NCI-H1092 (cell line): ENCODE measurements at places on chromosomes 2 and 18.

- DNase-seq, result no peak
Measured at GRCh38 chr18:62981566-62981965, 266.2 kb downstream of the PHLPP1 start.

DNA sequence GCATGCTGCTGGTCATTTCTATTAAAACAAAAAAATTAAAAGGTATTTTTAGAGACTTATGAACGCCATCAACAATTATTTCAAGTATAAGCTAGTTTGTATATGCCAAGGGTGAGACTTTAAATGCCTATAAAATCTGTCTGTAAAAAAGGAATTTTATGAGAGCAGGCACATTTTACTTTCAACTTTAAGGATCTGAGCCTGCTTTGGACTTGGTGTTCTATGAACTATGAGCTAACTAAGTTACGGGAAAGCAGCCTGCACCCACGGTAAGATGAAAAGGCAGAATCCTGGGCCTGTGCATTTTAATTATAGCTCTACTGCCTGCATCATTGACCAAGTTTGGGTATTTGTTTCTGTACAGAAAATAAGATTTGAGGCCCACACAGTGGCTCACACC is 95.4 kb downstream of the PLEKHM3 start:
- no peak for DNase-seq

GRCh38 chr2:69087912-69088240 is 74.9 kb downstream of the ANTXR1 start:
- DNase-seq, result no peak

- DNase-seq, result no peak
Measured at GRCh38 chr2:227661025-227661649, 5.5 kb upstream of the SCYGR5 start.

DNA sequence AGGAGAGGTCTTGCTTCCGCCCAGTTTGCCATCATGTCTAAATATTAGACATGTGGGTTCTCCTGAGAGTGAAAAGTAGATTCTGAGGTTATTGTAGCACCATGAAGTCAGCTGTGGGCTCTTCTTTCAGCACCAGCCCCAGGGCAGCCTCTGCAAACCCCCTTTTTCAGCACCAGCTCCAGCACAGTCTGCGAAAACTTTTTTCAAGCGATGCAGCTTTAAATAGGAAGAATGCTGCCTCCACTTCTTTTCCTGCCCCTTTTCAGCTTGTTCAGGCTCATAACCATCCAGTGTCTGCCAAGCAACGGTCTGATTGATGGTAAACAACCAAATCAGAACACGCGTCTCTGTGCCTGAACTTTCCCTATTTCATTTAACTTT is at the start of gene COL5A2:
COL5A2 (minus strand) TSS at position 192 of the 381 bp plus-strand sequence; CDS start at position 35, 157 bp downstream.
- no peak for DNase-seq

GRCh38 chr2:202387608-202388342 is 11.6 kb downstream of the BMPR2 start:
- DNase-seq, result no peak

- DNase-seq, result no peak
Measured at GRCh38 chr2:233007270-233007669, 5.8 kb downstream of the NGEF start.

- no peak for DNase-seq
Measured at GRCh38 chr18:45930963-45931362, 36.2 kb downstream of the EPG5 start.

DNA sequence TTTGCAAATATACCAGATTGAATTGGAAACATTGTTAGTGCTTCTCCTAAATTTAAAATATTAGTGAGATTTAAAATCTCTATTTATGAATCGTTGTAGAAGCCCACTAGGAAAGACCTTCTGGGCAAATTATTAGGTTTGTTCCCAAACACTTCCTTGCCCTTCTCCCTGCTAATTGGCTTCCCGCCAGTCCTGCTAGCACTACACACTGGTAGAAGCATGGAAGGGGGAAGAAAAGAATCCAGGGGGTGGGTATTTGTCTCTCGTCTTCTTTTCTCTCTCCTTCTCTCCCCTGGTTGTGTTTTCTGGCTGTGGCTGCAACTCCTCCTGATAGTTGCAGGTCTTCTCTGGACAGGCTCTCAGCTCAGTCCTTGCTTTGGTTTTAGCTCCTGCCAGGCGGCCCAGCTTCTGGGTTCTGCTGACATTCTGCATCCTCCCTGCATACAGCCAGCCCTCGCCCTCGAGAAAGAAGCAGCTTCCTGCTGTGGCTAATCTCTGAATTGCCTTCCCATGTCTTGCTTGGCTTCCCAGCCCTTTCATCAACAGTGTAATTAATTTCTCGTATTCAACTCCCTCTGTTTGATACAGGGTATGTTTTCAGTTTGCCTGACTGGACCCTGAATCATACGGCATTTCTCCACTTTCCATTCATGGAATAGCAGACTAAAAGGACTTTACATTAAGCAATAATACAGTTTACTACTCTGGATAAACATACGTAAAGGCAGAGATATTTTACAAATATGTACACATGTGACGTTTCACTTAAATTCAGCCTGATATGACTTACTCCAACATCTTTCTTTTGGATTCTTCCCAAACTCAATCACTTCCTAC is 6.9 kb upstream of the PARD3B start:
- no peak for DNase-seq
